ENCODE measurements at places on chromosomes 2 and 18.

- no peak for DNase-seq
These were observed 99.1 kb downstream of the MYO3B start for GRCh38 chr2:170276925-170277629.

DNA sequence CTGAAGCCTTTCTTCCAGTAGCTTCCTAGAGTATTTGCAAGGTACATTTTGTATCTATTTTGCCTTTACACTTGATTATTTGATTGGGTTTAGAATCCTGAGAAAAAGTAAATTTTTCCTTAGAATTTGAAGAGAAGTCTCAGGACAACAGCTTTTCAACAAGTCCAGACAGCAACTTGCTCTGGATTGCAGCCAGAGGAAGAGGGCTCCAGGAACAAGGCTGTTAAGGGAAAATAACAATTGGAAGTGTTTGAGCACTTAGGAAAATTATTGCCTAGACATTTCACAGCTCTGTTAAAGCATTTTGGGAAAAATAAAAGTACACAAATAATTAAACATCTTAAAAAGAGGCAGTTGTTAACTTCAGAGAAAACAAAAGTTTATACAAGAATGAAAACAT is 58.3 kb upstream of the RAPGEF4 start:
- no peak for DNase-seq

GRCh38 chr2:34162231-34162630 is 563.1 kb upstream of the FAM98A start:
- DNase-seq: no peak

DNA sequence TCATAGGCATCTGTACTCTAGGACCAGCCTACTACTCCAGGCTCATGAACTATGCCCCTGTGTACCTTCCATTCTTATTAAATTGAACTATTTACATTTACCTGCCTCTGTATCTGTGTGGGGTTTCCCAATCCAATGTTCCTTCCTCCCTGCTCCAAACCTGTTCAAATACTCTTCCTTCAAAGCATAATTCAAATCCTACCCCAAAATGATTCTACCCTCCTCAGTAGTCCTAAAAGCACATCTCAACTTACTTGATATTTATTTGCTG is 3.8 kb downstream of the MEMO1 start:
- DNase-seq: no peak

DNA sequence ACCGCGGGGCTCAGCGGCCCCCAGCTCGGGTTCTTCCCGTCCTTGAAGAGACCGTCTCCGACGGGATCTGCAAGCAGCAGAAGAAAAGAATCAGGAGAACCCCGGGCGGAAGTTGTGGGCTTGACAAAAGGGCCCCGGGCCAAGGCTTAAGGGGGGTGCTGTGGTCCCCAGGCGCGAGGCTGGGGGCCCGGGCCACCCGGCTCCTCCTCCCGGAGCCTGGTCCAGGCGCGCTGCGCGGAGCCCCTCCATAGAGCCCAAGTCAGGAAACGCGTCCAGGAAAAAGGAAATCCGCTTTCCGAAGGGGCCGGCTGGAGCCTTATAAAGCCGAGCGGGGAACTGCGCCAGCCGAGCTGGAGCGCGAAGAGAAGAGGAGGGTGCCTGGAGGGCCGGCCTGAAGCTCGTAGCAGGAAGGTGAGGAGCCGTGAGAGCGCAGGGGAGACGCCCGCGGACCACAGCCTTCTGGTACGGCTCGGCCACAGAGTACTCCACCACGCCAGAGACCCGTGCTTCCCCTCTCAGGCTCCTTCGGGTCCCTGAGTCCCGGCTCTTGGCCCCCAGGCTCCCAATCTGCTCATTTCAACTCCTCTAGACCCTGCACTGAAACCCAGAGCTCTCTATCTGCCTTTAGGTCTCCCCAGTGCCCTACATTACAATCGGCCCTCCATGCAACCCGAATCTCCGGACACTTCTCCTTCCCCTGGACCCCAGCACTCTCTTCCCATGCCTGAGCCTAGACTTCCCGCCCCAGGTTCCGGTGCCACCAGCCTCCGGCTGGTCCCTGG is 554 bp downstream of the FEV start:
- DNase-seq: no peak

DNA sequence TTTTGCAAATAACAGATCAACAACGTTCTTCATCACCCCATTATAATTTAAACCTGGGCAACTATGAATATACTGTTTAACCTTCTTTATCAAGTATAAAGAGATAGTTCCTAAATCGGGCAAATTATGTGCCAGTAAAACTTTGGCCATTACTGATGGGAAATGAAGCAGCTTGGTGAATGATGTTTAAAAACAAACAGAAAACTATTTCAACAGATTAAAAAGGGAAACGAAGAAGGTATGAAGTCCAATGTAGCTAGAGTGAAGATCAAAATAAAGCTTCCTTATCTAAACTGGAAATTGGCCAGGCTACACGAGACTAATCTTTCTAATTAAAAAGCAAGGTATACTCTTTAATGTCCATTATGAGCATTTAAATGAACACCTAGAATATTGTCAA is 6.7 kb upstream of the RBBP8 start:
- DNase-seq: no peak

- no peak for DNase-seq
These were observed 32.7 kb upstream of the GPC1 start for GRCh38 chr2:240402566-240403272.

DNA sequence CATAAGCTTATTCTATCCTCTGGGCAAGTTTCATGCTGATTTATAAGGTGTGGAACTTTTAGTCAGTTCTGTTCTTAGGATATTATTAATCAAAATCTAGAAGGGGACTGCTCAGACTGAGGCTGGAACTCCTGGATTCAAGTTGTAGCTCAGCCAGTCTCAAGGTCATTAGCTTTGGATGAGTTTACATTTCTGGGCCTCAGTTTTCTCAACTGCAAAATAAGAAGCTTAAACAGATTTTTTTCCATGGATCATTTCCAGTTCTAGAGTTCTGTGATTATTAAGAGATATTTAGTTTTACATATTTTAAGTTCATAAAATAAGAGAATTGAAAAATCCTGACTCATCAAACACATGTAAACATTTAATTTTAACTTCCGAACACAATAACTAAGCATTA is 442.5 kb upstream of the PKDCC start:
- no peak for DNase-seq

DNA sequence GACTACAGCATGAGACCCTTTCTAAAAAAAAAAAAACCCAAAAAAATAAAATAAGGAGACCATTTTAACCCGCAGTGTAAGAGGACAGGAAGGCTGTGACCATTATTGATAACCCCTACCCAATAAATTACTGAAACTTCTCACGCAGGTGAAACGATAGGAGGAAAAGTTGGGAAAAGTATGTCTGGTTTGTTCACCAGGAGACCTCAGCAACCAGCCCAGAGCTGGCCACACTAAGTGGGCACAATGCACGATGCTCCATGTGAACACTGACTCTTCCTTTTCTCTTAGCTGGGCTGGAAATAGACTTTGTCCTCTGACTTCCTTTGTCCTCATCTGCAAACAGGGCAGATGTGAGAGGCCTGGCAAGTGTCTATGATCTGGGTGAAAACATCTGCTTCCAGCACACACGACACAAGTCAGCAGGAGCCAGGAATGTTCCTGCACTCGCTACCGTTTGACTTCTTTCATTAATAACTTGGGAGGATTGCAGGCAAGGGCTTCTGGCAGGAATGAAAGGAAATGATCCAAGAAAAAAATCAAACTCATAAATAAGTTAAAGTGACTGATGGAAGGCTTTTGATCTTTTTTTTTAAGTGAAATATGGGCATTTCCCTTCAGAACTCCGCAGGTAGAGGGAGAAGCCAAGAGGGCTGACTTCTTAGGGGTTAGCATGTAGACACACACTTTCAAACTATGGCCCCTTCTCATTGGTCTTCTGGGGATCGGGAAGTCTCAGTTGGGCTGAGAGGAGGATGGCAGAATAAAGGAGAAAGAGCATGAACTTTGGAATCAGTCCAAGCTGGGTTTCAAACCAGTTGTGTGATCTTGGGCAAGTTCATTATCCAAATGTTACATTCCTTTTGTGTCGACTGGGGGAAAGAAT is 137.4 kb upstream of the MYCN start:
- no peak for DNase-seq

DNA sequence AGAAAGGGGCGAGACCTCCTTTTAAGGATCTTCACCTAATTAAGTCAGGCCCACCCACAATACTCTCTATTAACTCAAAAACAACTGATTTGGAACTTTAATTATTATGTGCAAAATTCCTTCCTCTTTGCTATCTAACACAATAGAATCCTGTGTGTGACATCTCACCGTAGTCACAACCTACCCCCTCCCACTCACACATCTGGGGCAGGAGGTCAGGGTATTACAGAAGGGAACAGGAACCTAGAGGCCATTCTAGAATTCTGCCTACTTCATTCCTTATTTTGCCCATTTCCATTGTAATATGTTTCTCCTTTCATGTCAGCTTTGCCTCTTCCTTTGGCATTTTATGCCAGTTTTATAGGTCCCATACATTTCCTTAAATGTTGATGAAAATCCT is 829.3 kb upstream of the ID2 start:
- no peak for DNase-seq

GRCh38 chr2:8142461-8142860 is 539.4 kb upstream of the ID2 start:
- DNase-seq: no peak

GRCh38 chr2:27493948-27494283 is 1.1 kb downstream of the FNDC4 start:
- DNase-seq: no peak

DNA sequence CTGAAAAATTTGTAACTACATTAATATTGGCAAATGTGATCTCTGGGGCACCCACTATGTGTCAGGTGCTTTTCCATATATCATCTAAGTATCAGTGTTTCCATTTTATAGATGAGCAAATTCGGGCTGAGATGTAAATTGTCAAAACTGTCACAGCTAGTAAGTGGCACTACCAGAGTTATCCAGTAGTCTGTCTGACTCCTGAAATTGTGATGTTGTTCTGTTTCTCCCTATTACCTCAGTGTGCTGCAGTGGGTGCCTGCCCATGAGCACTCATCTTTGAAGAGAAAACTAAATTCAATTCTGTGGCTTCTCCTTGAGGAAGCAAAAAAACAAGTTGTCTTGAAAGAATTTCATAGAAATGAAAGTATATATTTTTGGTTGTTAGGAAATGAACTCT is 467.4 kb upstream of the FANCL start:
- no peak for DNase-seq

DNA sequence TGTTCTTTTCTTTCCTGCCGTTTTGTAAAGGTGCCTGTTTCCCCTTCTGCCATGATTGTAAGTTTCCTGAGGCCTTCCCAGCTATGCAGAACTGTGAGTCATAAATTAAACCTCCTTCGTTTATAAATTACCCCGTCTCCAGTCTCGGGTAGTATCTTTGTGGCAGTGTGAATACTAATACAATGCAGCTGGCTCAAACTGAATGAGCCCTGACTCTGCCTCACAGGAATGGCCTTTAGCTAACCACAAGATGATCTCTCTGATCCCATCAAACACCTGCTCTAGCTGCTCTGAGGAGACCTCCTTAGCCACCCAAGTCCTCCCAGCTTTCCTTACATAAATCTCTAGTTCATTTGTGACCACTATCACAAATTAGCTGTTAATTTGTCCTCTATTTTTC is 41.5 kb upstream of the CAB39 start:
- DNase-seq: no peak

- DNase-seq: no peak
These were observed 72.8 kb upstream of the LDLRAD4 start for GRCh38 chr18:13145636-13146190.

GRCh38 chr2:146734042-146734820 is 1110.6 kb upstream of the ACVR2A start:
- DNase-seq: no peak

- no peak for DNase-seq
These were observed 75.6 kb upstream of the EPB41L3 start for GRCh38 chr18:5619376-5619775.

DNA sequence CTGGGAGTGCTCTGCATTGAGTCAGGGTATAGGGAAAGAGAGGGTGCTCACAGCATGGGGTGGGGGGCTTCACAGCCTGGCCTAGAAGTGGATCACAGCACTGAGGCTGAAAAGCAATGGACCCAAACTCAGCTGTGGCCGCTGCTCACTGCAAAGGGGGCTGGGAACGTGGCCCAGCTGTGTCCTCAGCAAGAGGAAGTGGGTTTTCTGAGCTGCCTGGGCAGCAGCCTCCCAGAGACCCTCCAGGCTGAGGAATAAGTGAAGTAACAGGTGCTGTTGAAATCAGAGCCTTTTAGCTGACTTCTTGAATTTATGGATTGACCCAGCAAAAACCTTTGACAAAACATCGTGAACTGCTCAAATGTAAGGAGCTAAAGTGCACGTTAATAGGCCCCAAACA is 35.2 kb downstream of the PTGR3 start:
- no peak for DNase-seq

GRCh38 chr2:64049633-64050220 is 30.5 kb upstream of the VPS54 start:
- peak; percentile 13 for DNase-seq

DNA sequence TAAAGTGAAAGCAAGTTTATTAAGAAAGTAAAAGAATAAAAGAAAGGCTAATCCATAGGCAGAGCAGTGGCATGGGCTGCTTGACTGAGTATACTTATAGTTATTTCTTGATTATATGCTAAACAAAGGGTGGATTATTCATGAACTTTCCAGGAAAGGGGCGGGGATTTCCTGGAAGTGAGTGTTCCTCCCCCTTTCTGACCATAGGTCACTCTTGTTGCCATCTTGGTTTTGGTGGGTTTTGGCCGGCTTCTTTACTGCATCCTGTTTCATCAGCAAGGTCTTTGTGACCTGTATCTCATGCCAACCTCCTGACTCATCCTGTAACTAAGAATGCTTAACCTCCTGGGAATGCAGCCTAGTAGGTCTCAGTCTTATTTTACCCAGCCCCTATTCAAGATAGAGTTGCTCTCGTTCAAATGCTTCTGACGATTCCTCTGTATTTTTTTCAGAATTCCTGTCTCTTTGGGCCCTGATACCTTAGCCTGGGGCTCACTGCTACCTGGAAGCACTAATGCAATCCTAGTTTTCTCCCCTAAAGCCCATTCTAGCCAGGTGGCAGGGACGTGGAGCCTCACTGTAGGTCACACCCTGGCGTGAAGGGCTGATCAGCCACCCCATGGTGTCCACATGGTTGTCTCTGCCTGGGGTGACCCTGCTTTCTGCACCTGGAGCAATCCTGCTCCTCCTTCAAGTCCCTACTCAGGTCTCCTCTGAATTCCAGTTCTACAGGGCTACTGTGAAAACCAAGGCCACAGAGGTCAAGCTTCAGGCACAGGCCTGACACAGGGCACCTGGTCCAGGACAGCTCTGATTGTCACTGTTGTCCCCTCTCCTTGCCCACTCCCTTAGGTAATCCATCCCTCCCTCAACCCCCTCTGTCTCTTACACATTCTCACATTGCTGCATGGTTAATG is 6.0 kb upstream of the SLC35F6 start:
- DNase-seq: no peak

DNA sequence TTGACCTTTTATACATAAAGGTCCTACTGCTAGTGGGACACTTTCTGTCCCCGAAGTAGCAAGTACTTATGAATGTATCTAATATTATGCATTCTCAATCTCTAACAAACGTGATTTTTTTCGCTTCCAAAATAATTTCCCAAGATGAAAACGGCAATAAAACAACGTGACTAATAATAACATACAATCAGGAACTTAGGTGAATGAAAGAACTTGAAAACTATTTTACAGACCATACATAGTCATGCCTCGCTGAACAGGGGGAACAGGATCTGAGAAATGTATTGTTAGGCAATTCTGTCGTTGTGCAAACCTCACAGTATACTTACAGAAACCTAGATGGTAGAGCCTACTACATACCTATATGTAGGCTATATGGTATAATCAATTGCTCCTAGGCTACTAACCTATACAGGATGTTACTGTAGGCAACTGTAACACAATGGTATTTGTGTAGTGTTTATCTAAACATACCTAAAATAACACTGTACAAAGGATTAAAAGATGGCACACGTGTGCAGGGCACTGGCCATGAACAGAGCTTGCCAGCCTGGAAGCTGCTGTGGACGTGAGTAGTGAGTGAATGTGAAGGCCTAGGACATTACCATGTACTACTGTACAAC is 2.5 kb downstream of the RTN4 start:
- no peak for DNase-seq

All from C1 segment of cervical spinal cord (tissue), 14 donors.